ENCODE measurements at places on chromosomes 11 and 22.
A peak's percentile ranks its signal among the peaks of the same experiment; 100 is the strongest.

DNA sequence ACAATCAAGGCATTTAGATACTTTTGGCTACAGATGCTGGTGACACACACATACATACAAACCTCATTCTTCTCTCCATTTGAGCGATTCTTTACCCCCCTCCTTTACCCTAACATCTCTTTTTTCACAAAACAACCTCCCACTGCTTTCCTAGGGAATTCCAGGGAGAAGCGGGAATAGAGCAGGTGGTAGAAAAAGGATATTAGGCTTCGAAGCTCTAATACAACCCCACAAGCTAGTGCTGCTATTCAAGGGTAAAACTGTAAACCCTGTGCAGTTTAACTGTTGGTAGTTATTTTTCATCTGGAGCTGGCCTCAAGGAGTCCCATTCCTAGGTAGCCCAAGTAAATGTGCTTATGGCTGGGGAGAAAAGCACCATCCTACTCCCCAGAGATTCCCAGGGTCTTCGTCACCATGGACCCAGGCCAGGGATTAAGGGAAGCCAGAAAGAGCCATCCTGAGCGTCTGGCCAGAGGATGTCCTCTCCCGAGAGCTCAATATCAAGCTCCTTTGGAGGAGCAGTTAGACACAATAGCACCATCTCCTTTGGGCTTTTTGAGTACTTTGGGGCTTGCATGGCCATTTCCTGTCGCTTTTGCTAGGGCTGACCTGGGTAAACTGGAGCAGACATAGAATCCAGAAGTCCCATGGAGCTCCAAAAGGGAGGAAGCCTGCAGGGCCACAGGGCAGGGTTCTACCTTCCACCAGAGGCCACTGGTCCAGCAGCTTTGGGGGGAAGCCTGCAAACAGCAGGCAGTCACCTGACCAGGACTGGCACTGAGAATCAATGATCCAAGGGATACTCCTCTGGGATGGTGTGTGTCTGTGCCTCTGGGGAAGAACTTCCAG, 3.1 kb downstream of the MAML2 start:
- no peak for DNase-seq

- no peak for DNase-seq
These were observed 16.6 kb upstream of the PHOX2A start for GRCh38 chr11:72260574-72260973.

DNA sequence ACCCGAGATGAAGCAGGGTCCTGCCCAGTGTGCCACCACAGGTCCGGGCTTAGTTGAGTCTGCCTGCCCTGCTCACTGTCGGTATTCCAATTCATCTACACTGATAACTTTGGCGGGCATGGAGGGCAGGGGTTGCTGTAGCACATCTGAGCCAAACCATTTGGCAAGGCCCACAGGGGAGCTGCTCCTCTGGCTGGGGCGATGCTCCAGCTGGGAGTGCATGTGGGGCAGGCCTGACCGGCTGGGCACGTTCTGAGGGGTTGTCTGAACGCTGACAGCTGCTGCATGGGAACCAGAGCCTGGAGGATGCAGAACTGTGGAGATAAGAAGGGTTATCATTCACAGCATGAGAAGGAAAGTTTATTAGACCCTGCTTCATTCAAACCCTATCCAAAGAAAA, 40.4 kb downstream of the DRG1 start:
- no peak for DNase-seq

DNA sequence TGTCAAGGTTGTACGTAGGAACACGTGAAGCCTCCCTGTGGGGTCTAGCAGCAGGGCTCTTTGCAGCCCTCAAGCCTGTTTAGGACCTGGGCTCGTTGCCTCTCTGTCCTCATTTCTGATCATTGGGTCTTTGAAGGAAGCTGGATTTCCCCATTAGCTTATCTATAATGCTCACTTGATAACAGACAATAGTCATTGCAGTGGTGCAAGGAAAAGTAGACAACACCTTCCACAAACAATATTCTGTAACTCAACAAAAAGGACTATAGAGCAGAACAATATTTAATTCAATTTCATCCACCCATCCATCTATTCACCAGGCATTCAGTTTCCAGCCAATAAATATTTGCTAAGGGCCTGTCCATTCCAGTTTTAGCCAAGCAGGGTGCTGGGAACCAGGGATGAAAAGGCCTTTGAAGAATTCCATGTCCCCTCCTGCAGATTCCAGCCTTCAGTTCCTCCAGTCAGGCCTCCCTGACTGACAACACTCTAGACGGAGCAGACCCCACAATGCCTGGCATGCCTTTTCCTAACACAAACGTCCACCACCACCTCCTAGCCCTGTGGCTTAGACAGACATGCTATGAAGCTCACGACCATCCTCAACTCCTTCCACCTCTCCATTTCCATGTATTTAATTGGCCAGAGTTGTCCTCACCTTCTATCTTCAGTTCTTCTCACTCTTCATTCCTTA, 12.7 kb upstream of the POLD3 start:
- DNase-seq = no peak

DNA sequence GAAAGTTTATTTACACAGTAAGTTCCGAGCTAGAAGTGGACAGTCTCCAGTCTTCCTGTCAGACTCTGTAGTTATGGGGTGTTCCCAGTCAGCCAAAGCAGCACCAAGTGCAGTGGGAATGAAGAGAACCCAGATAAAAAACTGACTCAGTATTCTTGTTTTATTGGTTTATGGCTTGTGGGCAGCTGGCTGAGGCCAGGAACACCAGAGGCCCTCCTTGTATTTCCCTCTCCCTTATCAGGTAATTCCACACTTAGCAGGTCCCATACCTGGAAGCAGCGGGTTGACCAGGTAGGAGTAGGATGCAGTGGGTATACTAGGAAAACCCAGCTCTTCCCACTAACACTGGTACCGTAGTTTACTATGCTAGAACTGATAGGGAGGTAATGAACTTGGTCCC, 3.5 kb upstream of the BACE1-AS start:
- no peak for DNase-seq

- DNase-seq = no peak
These were observed 1462.9 kb upstream of the RAG2 start for GRCh38 chr11:38060920-38061319.

GRCh38 chr22:33519071-33519973, 401.0 kb downstream of the LARGE1 start:
- DNase-seq = peak; percentile 6

- no peak for DNase-seq
These were observed 994.0 kb upstream of the FAT3 start for GRCh38 chr11:91230647-91231046.

- DNase-seq = no peak
These were observed 1.8 kb upstream of the PGA3 start for GRCh38 chr11:61201476-61201875.

- no peak for DNase-seq
These were observed 1292.6 kb downstream of the LRRC4C start for GRCh38 chr11:40166892-40167291.

DNA sequence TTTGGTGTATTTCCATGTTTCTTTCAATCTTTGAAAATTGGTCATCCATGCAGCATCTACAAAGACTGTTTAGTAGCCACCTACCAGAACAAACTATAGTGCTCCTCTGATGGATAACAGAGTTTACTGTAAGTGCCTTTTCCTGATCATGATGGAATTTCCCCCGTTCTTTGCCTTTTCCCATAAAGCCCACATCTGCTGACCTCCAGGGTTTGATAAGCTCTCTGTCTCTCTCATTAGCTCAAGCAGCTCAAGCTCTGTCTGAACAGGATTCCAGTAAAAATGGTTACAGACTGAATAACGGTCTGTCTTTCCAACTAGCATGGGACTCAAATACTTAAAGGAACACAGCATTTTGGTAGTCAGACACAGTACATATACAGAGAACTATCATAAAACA, 308.4 kb upstream of the SORL1-AS1 start:
- no peak for DNase-seq

GRCh38 chr11:126544108-126545056, 188.9 kb downstream of the ST3GAL4 start:
- DNase-seq = no peak

DNA sequence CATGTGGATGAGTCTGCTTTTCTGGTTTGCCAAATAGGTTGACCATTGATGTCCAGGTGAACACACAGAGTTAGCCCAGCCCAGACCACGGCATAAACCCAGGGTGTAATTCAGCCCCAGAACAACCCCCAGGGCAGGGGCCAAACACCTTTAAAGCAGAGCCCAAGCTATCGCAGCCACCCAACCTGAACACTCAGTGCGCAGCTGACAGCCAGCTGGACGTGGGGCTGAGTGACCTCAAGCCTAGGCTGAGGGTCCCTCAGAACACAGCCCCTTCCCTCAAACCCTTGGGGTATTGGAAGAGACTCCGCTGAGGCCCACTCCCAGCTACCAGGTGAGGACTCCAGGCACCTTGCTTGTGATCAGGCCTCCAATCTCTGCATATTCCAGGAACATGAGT, 161.5 kb upstream of the NECTIN1 start:
- DNase-seq = no peak

- no peak for DNase-seq
These were observed 146.4 kb downstream of the FBXO7 start for GRCh38 chr22:32620992-32621391.

DNA sequence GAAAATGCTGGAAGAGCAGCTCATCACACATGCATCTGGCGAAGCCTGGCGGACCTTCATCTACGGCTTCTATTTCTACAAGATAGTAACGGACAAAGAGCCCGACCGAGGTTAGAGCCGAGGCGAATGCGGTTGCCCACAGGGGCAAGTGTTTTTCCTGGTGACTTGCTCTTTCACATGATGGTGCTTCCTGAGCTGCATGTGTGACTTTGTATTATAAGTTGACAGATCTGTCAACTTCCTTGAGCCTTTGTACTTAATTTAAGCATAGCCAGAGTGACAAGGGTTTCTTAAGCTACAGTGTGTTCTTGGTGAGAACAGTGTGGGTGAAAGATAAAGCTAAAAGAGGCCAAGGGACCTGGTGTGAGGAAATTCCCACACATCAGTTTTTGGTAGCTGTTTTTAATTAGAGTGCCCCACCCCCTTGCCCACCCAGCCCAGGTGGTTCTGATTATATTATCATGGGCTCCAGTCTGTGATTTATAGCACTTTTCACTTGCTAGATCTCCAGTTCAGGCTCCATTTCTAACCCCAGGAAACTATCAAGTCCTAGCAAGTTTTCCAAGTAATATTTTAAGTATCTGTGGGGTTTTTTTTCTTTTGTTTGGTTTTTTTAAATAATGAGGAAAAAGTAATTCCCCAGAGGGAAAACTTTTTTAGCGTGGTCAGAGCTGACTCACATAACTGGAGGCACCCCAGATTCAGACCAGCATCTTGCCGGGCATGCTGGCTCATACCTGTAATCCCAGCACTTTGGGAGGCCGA, 68.0 kb upstream of the YWHAH start:
- no peak for DNase-seq

- DNase-seq = no peak
These were observed 32.3 kb downstream of the LINC01488 start for GRCh38 chr11:69513663-69514224.

- no peak for DNase-seq
These were observed 21.5 kb downstream of the LRP4 start for GRCh38 chr11:46896719-46897406.

DNA sequence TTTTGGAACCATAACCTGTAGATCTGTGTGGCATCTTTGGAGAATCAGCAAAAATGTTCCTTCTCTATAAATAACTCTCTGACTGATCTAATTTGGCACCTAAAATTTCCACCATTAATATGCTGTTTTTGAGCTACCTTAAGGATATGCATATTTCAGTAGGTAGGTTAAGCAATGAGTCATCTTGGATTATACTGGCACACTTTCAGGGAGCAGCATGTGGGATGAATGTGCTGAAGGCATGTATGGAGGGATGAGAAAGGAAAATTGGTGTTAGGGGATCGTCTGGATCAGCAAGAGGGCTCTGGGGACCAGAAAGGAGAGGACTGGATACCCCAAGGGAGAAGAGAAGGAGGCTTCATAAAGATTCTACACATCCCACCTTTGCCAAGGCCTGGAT, 44.6 kb upstream of the ELF5 start:
- no peak for DNase-seq

GRCh38 chr11:87295237-87295636, 257.5 kb downstream of the TMEM135 start:
- no peak for DNase-seq

GRCh38 chr11:134478176-134478575, 66.1 kb upstream of the B3GAT1 start:
- no peak for DNase-seq

DNA sequence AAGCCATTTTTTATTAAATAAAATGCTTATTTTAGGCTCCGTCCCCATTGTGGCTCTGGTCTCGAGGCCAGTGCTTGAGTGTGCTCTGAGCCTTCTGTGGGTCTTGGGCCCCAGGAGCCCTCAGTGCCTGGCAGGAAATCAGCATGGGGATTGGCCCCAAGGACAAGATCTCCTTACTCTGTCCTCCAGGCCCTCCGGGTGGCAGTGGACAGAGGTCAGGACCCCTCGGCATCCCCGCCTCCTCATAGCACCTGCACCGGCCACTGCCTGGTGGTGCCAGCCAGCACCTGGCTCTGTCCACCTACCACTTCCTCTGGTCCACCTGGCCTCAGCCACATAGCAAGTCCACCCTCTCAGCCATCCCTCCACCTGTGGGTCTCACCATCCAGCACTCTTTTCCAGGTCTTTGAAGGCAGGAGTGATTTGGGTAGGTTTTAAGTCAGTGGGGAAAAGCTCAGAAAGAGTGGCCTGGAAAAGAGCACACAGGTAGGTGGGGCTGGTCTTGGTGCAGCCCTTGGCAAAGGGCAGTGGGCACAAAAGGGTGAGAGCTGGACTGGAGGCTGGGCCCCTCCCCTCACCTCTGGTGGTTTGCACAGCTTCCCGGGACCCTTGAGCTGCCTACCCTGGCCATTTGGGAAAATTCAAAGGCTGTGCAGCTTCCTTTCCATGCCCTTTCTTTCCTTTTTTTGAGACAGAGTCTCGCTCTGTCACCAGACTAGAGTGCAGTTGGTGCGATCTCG, 3.5 kb downstream of the CLDN5 start:
- DNase-seq = no peak

DNA sequence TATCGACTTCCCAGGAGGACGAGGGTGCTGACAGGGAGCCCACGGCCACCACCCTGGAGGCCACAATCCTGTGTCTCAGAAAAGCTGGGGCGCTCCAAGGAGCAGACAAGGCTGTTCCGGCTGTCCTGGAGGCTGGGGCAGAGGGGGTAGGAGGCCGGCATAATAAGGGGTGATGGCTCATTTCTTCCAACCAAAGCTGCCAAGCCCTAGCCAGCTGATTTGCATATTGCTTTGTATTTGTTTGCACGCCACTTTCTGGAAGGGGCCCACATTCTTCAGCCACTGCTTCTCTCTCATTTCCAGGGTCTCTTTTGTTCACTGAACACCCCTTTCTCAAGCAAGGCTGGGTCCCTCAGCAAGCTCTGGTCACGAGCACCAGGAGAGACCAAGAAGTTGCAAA, 4.7 kb downstream of the PDE2A start:
- no peak for DNase-seq

DNA sequence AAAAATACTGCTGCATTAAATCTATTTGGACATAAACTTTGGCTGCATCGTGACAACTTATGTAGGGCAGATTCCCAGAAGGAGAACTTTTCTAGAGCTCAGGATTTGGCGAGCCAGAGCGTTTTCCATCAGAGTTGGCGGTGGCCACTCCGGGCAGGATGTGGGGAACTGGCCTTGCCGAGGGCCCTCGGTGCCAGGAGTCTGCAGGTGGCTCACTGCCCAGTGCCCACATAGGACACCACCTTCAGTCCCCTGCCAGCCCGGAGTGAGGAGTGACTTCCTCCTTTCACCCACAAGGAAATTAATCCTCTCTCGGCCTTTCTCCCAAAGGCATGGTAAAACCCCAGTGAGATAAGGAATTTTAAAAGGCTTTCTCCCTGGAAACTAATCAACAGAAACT, 1.6 kb upstream of the LGALS2 start:
- DNase-seq = no peak

- no peak for DNase-seq
These were observed 207.9 kb downstream of the SOX6 start for GRCh38 chr11:16148301-16148931.

Data from activated CD4-positive, alpha-beta T cell treated with anti-CD3 and anti-CD28 coated beads for 48 hours (primary cell).